COR-L47 (cell line): ENCODE measurements at places on chromosomes 7 and 10.

- no peak for DNase-seq
Measured at GRCh38 chr7:104005197-104005596, 15.7 kb upstream of the RELN start.

DNA sequence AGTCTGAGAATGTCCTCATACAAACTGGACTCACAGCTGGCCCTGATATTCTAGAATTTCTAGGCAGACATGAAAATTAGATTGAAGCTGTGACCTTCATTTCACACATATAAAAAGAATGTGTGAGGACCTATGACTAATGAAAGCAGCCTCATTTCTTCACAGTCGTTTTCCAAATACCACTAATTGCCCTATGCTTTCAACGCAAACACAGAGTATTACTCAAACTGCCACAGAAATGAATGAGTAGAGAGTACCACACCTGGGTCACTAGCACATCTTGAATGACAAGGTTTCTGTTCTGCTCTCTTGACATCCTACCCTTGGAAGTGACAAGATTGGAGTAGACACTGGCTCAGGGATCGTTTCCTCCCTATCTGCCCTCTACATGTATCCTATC, 142.4 kb downstream of the C1GALT1 start:
- DNase-seq: no peak

- DNase-seq: no peak
Measured at GRCh38 chr10:14382022-14382421, 51.3 kb upstream of the FRMD4A start.

- no peak for DNase-seq
Measured at GRCh38 chr7:24921362-24921679, 58.7 kb downstream of the OSBPL3 start.

GRCh38 chr7:93160410-93160809, 12.2 kb upstream of the SAMD9L start:
- DNase-seq: no peak

DNA sequence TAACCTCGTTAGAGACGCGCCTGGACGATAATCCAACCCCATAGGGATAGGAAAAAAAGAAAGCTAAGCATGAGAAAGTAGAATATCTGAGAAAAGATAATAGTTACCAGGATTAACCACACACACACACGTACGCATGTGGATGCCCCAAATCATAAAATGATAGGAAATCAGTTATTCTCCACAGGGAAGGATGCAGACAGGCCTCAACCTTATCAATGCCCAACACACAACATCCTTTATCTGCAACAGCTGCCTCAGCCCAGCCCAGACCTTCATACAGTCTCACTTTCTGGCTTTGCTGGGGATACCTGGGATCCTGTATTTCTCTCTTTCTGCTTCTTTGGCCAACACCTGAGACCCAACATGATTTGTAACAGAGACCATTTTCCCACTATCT, 123.0 kb downstream of the NOC3L start:
- no peak for DNase-seq
